ENCODE measurements at places on chromosomes 12 and 14.
A peak's percentile ranks its signal among the peaks of the same experiment; 100 is the strongest.

DNA sequence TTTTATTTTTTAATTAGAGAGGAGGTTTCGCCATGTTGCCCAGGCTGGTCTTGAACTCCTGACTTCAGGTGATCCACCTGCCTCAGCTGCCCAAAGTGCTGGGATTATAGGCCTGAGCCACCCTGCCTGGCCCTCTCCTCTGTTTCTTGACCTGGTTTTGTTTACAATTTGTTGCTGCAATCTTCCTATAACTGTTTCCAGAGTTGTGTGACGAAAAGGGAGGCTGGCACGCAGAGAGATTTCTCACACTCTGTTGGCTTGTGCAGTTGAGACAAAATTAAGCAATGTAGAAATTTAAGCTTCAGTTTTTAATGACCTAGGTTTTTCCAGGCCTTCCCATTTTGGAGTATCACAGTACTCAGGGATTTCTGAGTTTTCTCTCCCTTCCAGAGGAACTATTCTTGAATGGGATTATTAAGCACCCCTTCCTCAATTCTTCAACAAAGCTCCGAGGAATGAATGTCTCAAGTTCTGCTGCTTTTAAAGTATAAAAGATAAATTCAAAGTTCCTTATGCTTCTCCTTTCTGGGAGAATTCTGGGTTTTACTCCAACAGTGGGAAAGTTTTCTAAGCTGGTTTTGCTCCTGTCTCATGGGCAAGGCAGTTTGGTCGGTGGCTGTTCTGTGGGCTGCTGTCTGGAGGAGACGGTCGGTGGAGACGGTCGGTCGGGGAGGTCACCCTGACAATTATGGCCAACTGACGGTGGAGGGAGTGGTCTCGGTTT, 20.4 kb upstream of the FOS start:
- DNase-seq, result peak; percentile 39

GRCh38 chr12:2970744-2971143, 11.5 kb downstream of the TEAD4 start:
- DNase-seq, result no peak

DNA sequence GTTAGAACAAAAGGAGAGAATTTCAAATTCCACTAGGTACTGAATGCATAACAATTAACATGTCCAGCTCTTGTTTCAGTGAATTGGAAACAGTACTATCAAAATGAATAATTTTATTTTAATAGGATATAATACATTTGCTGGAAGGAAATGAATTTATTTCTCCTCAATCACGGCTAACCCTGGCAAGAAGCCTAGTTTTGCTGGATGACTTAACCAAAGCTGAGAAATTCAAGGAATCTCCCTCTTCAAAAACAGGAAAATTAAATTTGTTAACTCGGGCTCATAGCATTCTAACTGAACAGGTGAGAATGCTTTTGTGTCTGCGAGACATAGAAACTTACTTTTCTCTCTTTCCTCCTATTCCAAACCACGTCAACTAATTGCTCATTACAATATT, 163.5 kb upstream of the NEDD1 start:
- peak; percentile 15 for DNase-seq

GRCh38 chr12:915090-915489, 34.4 kb downstream of the RAD52 start:
- no peak for DNase-seq

DNA sequence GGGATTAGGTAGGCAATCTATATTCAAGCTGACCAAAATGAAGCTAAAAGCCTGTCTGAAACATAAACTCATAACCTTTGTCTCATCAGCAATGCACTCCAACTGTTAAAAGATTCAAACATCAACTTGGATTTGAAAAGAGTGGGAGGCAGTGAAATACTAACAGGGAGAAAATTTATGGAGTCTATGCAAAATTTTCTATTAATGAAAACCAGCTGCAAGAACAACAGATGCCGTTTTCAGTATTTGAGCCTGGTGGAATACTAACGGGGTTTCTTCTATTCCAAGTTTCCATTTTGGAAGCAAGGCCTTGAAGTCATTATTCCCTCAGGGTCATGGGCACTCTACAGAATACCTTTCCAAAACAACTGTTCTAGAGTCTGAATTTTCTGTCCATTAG, 88.3 kb downstream of the LRP6 start:
- no peak for DNase-seq

DNA sequence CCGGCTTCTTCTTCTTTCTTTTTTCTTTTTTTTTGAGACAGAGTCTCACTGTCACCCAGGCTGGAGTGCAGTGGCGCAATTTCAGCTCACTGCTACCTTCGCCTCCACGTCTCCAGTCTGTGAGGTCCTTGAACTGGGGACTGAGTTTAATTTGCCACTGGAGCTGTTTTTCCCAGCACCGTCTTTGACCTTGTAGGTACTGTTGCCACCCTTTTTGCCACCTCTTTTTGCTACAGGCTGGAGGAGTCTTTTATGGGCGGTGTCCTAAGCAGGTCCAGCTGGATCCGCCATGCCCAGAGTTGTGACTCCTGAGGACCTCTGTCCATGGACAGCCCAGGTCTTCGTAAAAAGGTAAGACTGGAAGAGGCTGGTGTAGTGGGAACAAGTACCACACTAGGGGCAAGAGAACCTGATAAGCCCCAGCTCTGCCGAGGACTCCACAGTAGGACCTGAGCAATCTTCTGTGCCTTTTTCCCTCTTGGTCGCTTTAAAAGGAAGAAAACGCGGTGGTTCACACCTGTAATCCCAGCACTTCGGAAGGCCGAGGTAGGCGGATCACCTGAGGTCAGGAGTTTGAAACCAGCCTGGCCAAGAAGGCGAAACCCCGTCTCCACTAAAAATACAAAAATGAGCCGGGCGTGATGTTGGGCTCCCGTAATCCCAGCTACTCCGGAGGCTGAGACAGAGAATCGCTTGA, 946 bp downstream of the RNU4-2 start:
- peak; percentile 74 for DNase-seq

DNA sequence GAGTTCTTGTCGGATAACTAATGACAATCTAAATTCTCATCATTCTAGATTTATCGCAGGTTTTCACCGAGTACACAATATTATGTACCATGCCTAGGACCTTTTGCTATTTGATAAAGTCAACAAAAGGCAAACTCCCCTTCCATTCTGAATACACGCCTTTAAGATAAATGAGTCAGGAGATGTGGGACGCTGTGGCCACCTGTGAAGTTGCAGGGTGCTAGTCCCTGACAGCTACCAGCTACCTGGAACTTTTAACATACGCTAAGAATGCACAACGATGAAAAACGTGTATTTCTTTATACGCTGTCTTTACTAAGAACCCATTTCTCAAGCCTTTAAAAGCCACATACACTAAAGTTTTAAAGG, 678 bp downstream of the MDM1 start:
- no peak for DNase-seq

DNA sequence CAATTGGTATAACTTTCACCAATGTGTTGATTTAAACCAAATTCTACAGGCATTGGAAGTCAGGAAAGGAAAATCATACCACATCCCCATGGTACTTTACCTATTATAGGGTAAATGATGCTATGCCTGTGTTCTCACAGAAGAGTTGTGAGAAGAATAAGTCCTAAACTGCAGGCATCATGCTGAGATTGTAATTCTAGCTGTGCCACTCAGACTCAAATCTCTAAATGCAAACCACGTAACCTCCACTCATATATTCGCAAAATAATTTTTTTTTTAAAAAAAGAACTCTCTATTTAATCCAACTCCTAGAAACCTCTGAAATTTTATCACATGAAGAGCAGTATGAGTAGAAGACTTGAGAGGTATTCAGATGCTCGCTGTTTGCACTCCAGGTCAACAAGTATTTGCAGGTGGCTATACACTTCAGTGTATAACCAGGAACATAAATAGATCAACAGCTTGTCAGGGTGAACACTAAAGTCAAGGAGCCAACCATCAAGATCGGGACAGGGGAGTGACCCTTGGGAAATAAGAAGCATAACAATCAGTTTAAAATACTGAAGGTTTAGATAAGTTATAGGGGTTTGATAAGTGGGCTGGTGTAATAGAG, 110.1 kb downstream of the SLC25A21 start:
- no peak for DNase-seq

DNA sequence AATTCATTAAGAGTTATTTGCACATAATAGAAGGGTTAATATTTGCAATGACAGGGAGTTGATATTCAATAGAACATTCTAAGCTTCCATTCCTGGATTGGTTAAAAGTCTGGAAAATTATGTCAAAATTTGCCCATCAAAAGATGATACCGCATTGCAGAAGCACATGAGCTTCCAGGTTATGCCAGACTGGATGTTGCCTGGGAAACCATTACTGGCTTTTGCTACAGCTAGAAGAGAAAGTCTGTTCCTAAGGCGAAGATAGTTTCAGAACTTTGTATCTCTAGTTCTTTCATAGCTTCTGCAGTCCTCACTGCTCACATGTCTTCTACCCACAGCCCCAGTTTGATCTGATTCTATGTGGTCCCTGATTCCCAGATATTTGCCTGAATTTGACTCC, 122.4 kb upstream of the AMIGO2 start:
- DNase-seq, result no peak

- no peak for DNase-seq
These were observed 50.1 kb downstream of the NRXN3 start for GRCh38 chr14:78220273-78220672.

DNA sequence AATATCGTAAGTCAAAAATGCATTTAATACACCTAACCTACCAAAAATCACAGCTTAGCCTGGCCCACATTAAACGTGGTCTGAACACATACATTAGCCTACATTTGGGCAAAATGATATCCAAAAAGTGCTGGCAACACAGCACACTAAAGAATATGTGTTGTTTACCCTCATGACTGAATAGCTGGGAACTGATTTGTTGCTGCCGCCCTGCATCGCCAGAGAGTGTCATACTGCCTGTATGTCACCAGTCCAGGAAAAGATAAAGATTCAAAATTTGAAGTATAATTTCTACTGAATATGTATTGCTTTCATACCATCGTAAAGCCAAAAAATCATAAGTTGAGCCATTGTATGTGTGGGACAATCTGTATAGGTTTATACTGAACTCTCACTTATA, 157.8 kb downstream of the NUBPL start:
- no peak for DNase-seq

DNA sequence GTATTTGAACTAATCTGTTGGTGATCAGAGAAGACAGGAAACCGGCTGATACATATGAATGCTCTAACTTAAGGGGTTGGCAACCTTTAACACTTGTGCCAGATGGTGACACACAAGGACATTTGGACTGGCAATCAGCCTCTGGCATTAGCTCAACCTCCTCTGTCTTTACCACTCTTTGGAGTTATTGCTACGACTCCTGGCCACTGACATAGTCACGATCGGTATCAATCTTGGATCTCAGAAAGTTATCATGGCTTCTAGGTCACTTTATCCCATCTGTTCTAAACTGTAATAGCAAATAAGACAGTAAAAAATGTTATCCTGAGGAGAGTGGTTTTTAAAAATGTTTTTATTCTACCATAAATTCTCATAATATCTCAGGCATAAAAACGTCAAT, 575.2 kb upstream of the MDGA2 start:
- DNase-seq, result no peak

DNA sequence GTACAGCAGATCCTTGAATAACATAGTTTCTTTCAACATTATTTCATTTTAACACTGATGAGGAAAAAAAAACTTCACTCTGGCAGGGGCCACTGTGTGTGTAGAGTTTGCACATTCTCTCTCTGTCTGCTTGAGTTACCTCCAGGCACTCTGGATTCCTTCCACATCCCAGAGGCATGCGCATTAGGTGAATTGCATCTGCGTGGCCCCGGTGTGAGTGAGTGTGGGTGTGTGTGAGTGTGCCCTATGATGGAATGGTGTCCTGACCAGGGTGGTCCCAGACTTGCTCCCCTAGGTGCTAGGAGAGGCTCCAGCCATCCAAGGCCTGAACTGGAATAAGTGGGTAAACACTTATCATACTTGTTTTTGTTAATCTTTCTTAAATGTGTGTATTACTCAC, 90.6 kb upstream of the LRIG3 start:
- DNase-seq, result no peak

DNA sequence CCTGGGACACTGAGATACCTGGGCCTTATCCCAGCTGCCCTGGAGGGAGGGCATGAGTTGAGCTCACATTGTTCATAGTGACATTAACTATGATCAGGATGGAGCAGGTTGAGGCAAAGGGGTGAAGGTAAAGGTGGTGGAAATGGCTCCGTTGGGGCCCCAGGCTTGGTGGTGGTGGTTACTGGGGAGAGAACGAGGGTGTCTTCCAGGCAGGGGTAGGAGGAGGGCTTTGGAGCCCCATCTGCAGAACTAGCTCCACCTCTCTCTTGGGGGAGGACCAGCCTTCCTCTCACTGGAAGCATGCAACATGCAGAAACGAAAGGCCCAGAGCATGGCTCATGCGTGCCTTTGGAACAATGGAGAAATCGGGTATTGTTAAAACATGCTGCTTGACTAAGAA, 217.0 kb downstream of the SLC41A2 start:
- no peak for DNase-seq

- DNase-seq, result no peak
These were observed 2.5 kb downstream of the EEA1 start for GRCh38 chr12:92926549-92926948.

- no peak for DNase-seq
These were observed 70.7 kb downstream of the HSD17B6 start for GRCh38 chr12:56833780-56834179.

- DNase-seq, result peak; percentile 3
These were observed 15.7 kb upstream of the SLC10A1 start for GRCh38 chr14:69812711-69813110.

All from MG63 (cell line).